Central memory CD8-positive, alpha-beta T cell (primary cell): ENCODE measurements at places on chromosomes 2 and 18.

- peaks cover 20% of the 10 kb centered on the region for H3K27me3 ChIP-seq
- no peaks in the 10 kb centered on the region for H3K36me3 ChIP-seq
- H3K4me3 ChIP-seq, result no peak overlapping the region
- no peak for DNase-seq
- H3K4me1 ChIP-seq, result no peaks in the 10 kb centered on the region
These were observed 16.5 kb upstream of the EFR3B start for GRCh38 chr2:25025229-25026007.

- no peak overlapping the region for H3K27ac ChIP-seq
- H3K27me3 ChIP-seq, result peaks cover 10% of the 10 kb centered on the region
- no peaks in the 10 kb centered on the region for H3K4me1 ChIP-seq
These were observed 14.9 kb upstream of the LYPD6 start for GRCh38 chr2:149315461-149315860.

DNA sequence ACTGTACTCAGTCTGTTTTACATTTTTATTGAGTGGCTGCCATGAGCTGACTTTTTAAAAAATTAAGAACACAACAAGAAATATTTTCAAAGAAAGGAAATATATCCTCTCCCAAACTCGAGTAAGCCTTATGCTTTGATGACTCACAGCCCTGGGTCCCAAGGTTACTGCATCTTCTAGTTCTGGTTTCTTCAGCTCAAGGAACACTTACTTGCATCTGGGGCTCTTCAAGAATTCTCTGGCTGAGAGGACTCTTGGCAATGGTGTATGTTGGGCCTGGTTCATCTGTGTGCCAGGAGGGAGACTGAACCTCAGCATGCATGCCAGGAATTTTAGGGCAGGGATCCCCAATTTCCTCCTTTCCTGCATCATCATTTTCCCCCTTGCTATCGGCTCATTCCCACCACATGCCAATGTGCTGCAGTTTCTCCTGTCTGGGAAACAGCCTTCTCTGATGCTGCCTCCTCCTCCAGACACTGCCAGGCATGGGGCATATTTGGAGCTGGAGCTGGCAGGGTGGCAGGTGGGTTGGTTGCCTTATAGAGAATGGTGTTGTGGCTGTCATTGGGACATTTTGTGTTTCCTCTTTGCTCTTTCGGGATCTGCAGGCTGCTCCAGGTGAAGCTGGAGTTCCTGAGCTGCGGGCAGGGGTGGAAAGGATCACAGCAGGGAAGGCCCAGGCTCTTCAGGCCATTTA is 192.2 kb upstream of the HS6ST1 start:
- no peak for DNase-seq
- H3K27ac ChIP-seq, result no peak overlapping the region
- no peaks in the 10 kb centered on the region for H3K4me1 ChIP-seq
- H3K36me3 ChIP-seq, result peaks cover 2% of the 10 kb centered on the region

GRCh38 chr2:9627310-9627709 is 3.5 kb downstream of the YWHAQ start:
- peaks cover 66% of the 10 kb centered on the region for H3K4me1 ChIP-seq
- H3K36me3 ChIP-seq, result peaks cover 62% of the 10 kb centered on the region
- no peak for DNase-seq
- H3K4me3 ChIP-seq, result peak overlapping the region; percentile 89
- H3K27me3 ChIP-seq, result no peaks in the 10 kb centered on the region

GRCh38 chr2:114659880-114660279 is 217.4 kb downstream of the DPP10 start:
- no peak overlapping the region for H3K4me3 ChIP-seq
- peaks cover 22% of the 10 kb centered on the region for H3K27me3 ChIP-seq
- no peak overlapping the region for H3K27ac ChIP-seq
- no peaks in the 10 kb centered on the region for H3K4me1 ChIP-seq
- no peak for DNase-seq
- H3K36me3 ChIP-seq, result no peaks in the 10 kb centered on the region

DNA sequence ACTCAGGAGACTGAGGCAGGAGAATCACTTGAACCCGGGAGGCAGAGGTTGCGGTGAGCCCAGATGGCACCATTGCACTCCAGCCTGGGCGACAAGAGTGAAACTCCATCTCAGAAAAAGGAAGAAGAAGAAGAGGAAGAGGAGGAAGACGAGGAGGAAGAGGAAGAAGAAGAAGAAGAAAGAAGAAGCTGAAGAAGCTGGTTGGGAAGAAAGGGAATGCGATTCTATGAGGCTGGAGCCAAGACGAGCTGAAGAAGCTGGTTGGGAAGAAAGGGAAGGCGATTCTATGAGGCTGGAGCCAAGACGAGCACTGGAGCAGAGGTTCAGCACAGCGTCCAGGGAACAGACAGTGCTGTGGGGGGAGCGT is 30.3 kb upstream of the TAF1B start:
- DNase-seq, result no peak
- H3K36me3 ChIP-seq, result peaks cover 2% of the 10 kb centered on the region

DNA sequence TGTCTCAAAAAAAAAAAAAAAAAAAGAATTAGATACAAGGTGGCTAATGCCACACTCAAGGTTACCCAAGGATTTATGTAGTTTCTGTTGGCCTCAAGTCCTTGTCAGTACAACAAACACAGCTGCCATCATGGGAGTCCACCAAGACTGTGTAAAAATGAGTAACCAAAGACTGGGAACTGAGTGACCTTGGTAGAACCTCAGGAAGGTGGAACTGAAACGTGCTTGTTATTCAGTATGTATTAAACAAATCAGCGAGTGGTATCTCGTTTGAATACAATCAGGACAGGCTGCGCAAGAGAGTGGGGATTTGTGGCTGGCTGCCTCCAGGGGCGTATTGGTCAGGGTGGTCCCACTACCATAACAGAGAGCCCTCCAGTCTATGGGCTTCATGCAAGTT is 1.6 kb upstream of the SFTPB start:
- H3K4me1 ChIP-seq, result no peaks in the 10 kb centered on the region
- no peak overlapping the region for H3K4me3 ChIP-seq
- no peaks in the 10 kb centered on the region for H3K27me3 ChIP-seq
- no peaks in the 10 kb centered on the region for H3K36me3 ChIP-seq
- no peak overlapping the region for H3K27ac ChIP-seq
- DNase-seq, result no peak

DNA sequence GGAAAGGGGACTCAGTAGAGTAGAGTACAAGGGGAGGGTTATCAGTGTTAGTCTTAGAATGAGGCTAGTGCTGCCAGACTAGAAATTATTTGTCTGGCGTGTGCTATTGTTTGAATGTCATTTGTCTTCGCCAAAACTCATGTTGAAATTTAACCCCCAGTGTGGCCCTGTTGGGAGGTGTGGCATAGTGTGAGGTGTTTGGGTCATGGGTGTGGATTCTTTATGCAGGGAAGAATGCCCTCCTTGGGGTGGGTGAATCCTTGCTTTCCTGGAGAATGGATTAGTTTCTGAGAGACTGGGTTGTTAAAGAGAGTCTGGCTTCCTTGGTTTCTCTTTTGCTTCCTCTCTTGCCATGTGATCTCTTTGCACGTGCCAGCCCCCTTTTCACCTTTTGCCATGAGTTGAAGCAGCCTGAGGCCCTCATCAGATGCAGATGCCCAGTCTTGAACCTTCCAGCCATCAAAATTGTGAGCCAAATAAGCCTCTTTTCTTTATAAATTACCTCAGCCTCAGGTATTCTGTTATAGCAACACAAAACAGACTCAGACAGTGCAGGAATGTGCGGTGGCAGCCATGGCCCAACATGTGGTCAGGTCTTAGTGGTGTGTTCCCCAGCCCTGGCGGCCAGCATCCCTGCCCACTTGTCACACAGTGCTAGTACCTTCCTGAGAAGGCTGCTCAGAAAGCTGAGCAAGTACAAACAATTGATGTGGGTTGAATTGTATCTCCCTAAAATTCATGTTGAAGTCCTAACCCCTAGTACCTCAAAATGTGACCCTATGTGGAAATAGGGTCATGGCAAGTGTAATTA is 48.4 kb upstream of the NAB1 start:
- peaks cover 11% of the 10 kb centered on the region for H3K4me1 ChIP-seq
- H3K36me3 ChIP-seq, result peaks cover 2% of the 10 kb centered on the region
- H3K27ac ChIP-seq, result no peak overlapping the region
- H3K27me3 ChIP-seq, result no peaks in the 10 kb centered on the region

DNA sequence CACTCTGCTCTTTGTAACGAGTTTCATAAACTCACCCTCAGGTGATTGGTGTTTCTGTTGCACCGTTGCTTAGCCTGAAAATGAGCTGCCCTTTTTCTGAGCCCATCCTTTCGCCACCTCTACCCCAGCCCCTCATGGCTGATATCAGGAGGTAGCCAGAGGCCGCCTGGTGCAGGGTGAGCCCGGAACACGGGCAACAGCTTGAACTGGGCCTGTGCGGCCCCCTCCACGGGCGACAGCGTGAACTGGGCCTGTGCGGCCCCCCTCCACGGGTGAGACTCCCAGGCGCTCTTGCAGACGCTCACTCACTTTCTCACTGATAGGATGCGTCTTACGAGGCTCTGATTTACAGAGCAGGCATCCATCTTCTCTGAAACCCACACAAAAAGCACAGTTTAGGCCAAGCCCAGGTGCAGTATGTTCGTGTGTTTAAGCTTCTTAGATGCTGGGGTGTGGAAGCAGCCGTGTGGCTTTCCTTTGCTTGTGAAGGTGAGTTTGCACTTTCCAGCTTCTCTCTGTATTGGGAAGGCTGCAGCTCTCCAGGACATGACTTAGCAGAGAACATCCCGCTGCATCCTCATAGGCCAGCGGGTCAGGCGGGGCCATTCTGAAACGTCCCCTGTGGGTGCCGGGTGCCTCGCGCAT is 83.5 kb downstream of the NFATC1 start:
- no peaks in the 10 kb centered on the region for H3K27me3 ChIP-seq
- no peak for DNase-seq
- H3K27ac ChIP-seq, result no peak overlapping the region
- H3K4me3 ChIP-seq, result no peak overlapping the region
- peaks cover 9% of the 10 kb centered on the region for H3K36me3 ChIP-seq
